ENCODE measurements at places on chromosomes 7 and 10.

DNA sequence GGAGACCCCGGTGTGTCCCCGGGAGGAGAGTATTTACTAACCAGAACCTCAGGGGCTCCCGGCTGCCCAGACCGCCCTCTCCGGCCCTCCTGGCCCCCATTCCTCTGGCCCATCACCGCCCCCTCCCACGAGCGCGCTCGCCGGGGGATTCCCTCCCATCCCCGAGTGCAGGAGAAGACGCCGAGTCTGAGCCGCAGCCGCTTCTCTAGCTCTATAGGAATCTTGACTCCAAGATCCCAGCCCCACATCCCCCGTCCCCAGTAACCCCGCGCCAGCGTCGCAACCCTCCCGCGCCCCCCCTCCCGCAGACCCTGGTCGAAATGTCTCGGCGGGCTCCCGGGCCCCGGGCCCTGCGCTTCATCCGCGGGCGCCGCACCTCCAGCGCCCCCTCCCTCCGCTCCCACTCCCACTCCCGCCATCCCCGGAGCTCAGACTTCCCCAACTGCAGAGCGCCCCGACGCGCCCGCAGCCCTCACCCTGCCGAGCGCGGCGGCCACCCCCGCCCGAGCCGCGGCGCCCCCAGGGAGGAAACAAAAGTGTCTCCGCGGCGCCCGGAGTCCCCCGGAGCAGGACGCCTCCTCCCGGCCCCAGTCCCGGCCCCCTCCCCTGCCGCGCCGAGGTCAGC lies 541 bp downstream of the ELMO1 start:
- DNase-seq = no peak

GRCh38 chr10:88017781-88018180 lies 154.4 kb downstream of the PTEN start:
- no peak for DNase-seq

GRCh38 chr7:106768324-106768751 lies 96.7 kb upstream of the PIK3CG start:
- no peak for DNase-seq

DNA sequence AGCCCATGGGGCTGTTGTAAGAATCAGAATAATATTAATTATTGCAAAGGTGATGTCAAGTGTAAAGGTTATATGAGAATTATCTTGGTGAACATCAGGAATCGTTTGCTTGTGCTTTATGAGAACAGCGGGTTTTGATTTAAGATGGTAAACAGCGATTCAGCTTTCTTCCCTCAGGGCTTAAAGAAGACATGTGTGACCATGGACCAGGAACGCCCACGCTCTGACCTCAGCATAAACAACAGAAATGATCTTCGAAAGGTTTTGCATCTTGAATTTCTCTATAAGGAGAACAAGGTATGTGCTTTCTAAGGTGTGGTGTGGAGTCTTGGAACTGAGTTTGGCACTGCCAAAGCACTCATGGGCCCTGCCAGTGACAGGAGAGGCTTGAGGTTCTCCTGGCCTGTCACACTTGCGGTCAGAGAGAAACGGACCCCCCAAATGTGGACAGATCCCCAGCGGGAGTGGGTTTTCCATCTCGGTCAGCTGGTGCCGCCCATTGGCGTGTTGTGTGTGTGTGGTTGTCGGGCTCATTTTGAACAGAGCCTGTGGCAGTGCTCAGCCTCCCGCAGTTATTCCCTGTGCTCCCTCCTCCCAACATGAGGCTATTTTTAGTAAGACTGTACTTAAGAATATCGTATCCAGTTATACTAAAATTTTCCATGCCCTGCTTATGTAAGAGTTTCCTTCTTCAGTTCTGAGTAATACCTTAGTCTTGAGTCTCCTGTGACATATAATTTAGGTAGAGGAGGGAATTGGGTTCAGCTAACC lies 7.2 kb downstream of the MINDY4 start:
- no peak for DNase-seq

- DNase-seq = no peak
Measured at GRCh38 chr10:32279795-32280194, 67.2 kb downstream of the EPC1 start.

GRCh38 chr10:101511938-101512337 lies 76.1 kb downstream of the POLL start:
- DNase-seq = no peak

- DNase-seq = no peak
Measured at GRCh38 chr7:107206706-107207105, 37.9 kb downstream of the HBP1 start.

GRCh38 chr10:30782157-30782536 lies 152.6 kb upstream of the LYZL2 start:
- no peak for DNase-seq

DNA sequence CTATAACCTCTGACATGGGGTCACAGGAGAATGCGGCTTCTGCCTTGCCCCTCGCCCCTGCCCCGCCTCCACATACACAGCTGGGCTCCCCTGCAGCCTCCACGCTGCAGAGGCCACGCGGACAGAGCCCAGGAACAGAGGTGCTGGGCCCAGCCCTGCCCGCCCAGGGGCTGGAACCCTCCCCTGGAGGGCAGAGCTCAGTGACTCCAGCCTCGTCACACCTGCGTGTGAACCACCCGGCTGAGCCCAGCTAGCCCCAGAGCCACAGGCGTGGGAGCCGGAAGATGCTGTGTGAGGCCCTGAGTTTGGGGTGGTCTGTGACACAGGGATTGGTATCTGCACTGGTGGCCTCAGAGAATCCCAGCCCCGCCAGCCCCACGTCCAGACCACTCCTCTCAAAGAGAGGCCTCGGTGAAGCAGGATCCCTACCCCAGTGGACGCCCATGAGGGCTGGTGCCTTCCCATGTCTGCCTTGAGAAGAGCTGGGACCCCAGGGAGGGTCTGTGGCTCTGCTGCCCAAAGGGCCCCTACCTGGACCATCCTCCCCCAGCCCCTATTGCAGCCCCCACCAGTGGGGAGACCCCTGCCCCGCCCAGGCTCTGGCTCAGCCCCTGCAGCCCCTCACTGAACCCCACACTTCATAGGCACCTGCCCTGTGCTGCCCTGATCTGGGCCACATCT lies 8.1 kb upstream of the ADAP1 start:
- no peak for DNase-seq

DNA sequence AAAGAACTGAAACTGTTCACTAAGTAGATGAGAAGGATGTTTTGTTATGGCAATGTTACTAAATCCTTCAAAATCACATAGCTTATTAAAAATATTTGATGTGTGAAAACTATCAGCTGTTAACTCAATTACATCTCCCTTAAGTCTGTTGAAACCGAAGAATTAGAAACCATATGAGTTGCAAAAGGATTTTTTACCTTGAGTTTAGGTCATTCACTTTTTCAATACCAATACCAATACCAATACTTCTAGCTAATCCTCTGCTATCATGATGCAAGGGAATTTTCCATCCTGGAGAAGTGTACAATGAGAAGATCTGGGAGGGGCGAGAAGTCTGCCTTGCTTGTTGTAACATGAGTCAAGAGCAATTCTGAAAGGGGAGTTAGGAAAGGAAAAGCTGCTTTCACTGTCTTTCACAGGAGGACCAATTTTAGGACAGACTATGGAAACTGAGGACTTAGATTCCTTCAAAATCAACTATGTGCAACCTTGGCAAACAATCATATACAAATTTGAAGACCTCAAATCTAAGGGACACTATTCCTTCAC lies 199.7 kb downstream of the IMMP2L start:
- no peak for DNase-seq

GRCh38 chr10:22374489-22375126 lies 29.3 kb downstream of the SPAG6 start:
- DNase-seq = no peak

GRCh38 chr7:115217373-115217772 lies 295.5 kb downstream of the MDFIC start:
- DNase-seq = no peak

GRCh38 chr7:108581655-108582491 lies 12.2 kb downstream of the DNAJB9 start:
- DNase-seq = no peak

DNA sequence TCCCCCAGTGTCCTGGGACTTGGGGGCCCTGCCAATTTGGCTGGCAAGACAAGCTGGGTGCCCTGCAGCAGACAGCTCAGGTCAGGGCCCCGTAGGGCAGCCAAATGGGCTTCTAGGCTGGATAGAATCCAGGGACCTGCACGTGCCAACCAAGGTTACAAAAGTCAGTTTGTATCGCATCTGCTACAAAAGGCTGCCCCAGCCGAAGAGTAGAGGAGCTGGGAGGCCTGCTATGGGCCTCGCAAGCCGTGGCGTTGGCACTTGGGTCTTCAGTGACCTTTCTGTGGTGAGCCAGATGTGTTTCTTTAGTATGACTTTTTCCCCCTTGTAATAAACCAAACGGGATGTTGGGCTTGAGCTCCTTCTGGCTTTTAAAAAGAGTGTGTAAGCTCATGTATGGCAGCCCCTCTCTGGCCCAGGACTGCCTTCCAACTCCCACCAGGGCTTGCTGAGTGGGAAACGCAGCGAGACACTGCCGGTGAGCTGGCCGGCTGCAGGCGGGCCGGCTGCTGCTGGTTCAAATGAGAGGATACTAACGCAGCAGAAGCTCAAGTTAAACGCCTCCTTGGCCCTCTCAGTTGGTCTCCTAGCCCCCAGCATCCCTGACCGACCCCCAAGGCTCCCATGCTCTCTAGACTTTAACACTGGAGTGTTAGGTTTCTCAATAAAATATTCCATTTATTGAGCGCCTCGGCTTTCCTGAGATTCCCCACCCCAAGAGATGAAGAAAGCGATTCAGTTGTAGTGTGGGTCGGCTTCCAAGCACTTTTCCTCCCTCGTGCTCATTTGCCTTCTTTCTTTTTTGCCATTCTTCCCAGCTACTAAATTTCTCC lies 3.1 kb upstream of the HOXA10 start:
- no peak for DNase-seq

DNA sequence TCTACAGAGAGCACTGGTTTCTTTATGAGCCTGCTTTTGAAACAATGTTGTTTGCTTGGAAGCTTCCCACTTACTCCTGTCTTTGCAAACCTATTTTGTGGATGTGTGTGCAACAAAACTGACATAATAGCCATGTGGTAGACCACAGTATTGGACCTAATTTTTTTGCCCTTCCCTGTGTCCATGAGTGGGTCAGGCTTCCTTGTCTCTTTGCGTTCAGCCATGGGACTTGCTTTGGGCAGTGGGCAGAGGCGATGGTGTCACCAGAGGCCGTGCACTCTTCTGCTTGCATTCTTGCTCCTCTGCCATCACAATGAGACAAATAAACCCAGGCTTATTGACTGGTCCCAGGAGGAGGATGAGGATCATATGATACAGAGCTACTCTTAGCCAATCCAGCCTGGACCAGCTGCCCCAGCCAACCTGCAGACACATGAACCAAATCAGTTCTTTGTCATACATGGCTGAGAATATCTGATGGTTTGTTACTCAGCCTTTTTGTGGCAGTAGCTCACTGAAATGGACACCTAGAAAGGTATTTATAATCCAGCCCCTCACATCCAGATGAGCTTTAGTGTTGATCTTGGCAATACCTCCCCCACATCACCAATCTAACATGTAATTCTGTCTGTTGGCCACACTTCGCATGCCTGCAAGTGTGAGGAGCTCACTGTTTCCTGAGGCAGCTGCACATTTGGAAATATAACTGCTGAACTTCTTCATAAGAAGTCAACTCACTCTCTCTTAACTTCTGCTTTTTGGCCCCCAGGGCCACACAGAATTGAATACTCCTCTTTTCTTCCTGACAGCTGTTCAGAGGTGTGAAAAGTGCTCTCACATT lies 427.8 kb upstream of the ZMIZ1 start:
- no peak for DNase-seq

DNA sequence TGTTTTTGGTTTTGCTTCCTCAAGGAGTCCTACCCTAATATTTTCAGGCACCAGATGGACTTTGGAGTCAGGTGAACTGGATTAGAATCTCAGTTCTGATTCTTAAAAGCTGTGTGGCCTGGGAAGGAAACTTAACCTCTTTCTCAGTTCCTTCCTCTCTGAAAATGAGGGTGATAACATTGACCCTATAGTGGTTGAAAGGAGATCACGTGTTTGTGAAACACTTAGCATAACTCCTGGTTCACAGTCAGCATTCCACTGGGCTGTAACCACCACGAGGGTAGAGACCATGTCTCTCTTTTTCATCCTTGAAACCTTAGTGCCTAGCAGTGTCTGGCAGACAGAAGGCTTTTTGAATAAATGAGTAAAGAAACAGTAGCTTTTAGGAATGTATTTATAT lies 16.7 kb downstream of the LSMEM1 start:
- no peak for DNase-seq

GRCh38 chr7:26696978-26697377 lies 167.4 kb downstream of the SKAP2 start:
- no peak for DNase-seq

DNA sequence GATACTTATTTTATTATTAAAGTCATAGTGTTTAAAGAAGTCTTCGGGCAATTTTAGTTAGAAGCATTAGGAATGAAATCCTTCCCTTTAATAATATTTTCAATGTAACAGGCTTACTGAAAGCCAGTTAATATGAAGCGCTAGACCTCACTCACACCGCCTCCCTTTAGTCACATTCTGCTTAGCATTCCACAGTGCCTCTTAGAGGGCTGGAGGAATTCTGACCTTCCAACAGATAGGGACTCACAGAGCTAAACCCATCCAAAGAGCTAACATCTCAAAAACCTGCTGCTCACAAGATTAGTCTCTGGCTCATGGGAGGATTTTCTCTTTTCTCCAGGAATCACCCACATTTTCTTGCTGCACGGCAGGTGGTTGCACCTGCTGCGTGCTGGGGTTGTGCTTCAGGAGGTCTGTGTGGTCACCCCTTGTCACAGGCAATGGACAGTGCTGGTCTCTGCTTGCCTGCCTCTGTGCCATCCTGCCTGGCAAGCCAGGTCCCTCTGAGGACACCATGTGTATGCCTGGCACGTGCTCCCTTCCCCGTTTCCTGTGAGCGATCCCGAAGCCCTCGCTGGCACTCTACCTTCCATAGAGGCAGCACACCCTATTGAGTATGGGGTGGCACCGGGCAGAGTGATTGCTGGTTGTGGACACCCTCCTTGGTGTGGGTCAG lies 91.8 kb downstream of the KLF6 start:
- no peak for DNase-seq

GRCh38 chr10:95729323-95730055 lies 26.5 kb upstream of the ENTPD1 start:
- no peak for DNase-seq

DNA sequence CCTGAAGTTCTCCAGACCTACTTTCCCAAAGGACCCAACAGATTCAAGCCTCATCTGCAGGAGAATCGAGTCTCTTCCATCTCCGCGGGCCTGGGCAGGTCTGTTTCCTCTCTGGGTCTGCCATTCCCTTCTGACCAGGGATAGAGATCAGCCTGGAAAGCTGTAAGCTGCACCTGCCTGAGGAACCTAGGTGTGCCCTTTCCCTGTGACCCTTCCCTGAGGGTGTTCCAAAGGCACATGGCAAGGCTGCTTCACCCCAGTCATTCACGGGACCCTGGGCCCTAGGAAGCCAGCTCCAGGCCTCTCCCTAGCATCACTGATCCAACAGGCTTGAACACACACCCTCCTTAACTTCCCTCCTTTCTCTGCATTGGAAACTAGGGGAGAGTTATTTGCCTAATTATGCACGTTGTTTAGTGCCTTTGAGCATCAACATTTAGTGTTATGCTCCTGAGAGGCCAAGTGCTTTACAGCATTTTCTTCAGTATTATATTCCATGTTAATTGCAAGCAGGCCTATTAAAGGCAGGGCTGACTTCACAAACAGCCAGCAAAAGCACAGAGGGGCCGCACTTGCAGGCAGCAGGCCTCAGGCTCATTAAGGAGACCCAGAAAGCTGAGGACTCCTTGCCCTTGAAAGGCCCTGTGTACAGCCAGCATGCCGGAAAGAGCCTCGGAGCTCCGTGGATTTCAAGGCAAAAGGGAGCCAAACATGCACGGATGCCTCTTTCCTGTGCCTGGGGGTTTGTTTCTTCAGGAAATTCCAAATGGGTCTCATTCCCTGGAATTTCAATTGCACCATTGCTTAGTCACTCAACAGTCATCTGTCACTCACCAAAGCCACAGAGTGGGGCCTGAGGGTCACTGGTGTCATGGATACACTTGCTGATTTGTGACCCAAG lies 91.0 kb upstream of the FAM20C start:
- DNase-seq = no peak

Data from NCI-H510A (cell line).